ENCODE measurements at places on chromosomes 7 and 10.

- no peak overlapping the region for H3K27ac ChIP-seq
- DNase-seq = no peak
- no peaks in the 10 kb centered on the region for H3K36me3 ChIP-seq
- H3K27me3 ChIP-seq = no peaks in the 10 kb centered on the region
- no peak overlapping the region for H3K4me3 ChIP-seq
Measured at GRCh38 chr10:50567384-50567783, 56.4 kb downstream of the SGMS1 start.

DNA sequence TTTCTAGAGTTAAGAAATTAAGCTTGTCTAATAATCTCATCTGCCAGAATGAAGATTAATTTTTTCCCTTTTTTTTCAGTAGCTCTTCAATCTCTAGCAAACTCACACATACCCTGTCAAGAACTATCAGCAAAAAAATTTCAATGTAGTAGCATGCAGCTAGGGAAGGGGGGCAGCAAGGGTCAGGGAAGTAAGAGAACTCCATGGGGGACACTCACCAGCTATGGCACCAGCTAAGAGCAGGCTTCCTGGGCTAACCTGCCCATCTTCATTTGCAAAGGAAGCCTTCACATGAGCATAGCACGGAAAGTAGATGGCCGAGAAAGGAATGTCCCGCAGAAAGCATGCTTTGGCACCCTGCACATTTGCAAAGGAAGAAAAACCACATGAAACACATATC is 190.4 kb downstream of the SLC25A13 start:
- no peaks in the 10 kb centered on the region for H3K27me3 ChIP-seq
- H3K4me1 ChIP-seq = no peaks in the 10 kb centered on the region
- H3K4me3 ChIP-seq = no peak overlapping the region
- no peak for DNase-seq
- H3K27ac ChIP-seq = no peak overlapping the region
- no peaks in the 10 kb centered on the region for H3K36me3 ChIP-seq

DNA sequence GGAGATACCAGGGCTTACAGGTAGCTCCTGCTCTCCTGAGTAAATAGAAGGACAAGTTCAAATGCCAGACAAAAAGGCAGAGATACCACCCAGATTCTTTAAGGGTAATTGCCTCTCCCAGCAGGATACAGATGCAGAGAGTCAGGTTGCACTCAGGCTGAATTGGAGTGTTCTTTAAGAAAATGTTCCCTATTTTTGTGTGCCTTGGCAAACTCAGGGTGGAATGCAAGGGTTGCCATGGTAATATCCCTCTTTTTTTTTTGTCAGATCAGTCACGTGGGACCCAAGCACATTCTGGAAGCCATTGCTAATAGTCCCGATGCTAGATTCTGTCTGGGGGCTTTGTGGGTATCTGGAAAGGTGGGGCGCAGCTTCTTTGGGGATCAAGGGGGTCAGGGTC is 628.0 kb downstream of the CALN1 start:
- H3K36me3 ChIP-seq = no peaks in the 10 kb centered on the region
- peaks cover 5% of the 10 kb centered on the region for H3K4me1 ChIP-seq
- no peak overlapping the region for H3K4me3 ChIP-seq

DNA sequence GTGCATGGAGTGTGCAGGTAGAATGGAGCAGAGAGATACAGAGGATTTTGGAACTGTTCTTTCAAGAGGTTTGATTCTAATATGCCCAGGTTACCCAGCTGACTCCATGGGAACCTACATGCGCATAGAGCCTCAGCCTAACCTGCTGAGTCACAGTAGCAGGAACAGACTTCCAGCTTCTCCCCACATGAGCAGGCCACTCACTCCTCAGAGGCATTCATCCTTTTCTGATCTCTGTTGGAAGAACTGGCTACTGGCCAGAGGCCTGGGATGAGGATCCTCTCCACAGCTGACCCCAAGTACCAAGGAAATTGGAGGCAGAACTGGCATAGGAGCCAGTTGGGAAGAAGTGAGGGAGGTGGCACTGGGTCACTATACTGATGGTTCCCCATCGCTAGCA is 17.9 kb upstream of the CCSER2 start:
- H3K27ac ChIP-seq = peak overlapping the region; percentile 62
- no peak for DNase-seq
- H3K36me3 ChIP-seq = no peaks in the 10 kb centered on the region
- no peak overlapping the region for H3K4me3 ChIP-seq
- peaks cover 45% of the 10 kb centered on the region for H3K4me1 ChIP-seq

DNA sequence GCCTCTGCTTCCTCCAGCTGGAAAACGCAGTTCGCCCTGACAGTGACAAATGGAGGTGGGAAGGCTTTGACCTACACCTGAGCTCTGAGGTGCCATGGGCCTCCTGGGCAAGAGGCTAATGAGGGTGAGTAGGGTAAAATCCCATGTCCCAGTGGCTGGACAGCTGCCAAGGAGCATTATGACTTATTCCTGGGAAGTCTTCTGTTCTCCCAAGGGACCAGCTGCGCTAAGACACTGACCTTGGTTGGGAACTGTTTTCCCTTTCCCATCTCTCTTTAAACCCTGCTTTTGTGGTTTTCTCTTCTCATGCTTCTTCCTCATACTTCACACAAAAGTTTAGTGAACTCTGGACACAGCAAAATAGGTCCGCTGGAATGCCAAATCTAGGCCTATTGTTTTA is 72.6 kb downstream of the COPG2 start:
- no peak for DNase-seq
- no peaks in the 10 kb centered on the region for H3K36me3 ChIP-seq

DNA sequence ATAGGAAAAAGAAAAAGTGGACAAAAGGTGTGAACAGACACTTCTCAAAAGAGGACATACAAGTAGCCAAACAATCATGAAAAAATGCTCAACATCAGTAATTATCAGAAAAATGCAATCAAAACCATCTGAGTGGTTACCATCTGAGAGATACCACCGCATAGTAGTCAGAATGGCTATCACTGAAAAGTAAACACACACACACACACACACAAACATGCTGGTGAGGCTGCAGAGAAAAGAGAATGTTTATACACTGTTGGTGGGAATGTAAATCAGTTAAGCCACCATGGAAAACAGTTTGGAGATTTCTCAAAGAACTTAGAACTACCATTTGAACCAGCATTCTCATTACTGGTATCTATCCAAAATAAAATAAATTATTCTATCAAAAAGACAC is 145.7 kb downstream of the CYP26A1 start:
- H3K4me1 ChIP-seq = no peaks in the 10 kb centered on the region
- no peak overlapping the region for H3K4me3 ChIP-seq
- DNase-seq = no peak
- H3K27ac ChIP-seq = no peak overlapping the region
- H3K27me3 ChIP-seq = peaks cover 8% of the 10 kb centered on the region

- H3K36me3 ChIP-seq = no peaks in the 10 kb centered on the region
- DNase-seq = no peak
- H3K4me3 ChIP-seq = no peak overlapping the region
Measured at GRCh38 chr7:133771788-133772419, 355.2 kb upstream of the LRGUK start.

Measured in DND-41 (cell line).